Body of pancreas (tissue), 4 donors: ENCODE measurements at places on chromosomes 16 and 17.

- no peak for DNase-seq
Measured at GRCh38 chr17:41617698-41618097, 5.1 kb upstream of the KRT16 start.

DNA sequence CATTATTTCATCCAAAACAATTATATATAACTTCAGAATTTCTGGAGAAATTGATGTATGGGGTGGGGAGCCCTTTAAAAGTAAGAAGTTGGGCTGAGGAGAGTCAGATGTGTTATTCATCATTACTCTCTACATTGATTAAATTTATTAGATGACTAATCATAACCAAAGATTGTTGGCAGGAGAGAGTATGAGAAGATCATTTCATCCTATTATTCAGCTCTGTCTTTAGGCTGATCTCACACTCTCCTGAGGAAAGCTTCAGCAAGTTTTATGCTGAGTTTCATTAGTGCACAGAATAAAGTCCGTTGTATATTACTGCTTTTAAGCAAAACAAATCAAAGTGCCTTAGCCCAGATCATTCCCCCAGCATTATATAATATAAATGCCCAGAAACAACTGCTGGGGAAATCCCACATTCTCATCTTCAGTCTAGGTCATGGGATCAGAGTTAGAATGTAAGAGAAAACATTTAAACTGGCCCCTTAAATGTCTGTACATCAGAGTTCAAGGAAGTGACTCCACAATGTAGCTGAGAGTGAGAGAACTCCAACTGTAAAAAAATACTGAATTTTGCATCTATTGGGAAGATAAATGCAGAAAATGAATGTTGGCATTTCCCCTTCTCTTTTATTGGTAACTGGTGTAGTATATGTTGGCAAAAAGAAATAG, 130.1 kb upstream of the HLF start:
- no peak for DNase-seq

DNA sequence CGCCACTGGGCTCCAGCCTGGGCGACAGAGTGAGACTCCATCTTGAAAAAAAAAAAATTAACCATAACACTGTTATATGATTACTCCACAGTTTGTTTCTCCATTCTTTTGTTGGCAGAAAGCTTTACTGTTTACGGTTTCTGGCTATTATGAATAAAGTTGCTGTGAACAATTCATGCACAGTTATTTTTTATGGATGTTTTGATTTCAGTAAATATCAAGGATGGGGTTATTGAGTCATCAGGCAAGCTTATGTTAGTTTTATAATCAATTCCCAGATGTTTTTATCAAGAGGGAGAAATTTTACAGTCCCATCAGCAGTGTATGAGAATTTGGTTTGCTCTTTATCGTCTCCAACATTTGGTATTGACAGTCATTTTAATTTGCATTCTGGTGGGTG, 67.9 kb downstream of the TAOK1 start:
- DNase-seq: no peak

GRCh38 chr16:76175718-76176117, 101.5 kb upstream of the CNTNAP4 start:
- no peak for DNase-seq

DNA sequence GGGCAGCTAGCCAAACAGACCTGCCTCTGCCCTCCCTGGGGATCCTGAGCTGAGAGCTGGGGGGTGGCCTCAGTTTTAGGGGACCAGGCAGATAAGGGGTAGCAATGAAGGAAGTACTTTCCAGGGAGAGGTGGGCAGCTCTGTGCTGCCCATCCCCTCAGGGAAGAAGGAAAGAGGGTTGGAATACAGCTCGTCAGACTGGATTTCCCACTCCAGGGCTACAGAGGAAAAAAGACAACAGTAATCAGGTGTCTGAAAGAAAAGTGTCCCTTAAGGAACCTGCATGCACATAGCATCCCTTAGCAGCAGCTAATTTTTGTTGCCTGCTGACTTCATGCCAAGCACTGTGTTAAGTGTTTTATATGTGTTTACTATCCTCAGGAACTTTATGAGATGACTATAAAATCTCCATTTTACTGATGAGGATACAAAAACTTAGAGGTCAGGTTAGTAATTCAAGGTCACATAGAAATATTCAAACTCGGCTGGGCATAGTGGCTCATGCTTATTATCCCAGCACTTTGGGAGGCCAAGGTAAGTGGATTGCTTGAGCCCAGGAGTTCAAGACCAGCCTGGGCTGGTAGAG, 3.2 kb upstream of the MRPL58 start:
- no peak for DNase-seq

GRCh38 chr16:69563605-69564580, 1.9 kb upstream of the NFAT5 start:
- DNase-seq: no peak

DNA sequence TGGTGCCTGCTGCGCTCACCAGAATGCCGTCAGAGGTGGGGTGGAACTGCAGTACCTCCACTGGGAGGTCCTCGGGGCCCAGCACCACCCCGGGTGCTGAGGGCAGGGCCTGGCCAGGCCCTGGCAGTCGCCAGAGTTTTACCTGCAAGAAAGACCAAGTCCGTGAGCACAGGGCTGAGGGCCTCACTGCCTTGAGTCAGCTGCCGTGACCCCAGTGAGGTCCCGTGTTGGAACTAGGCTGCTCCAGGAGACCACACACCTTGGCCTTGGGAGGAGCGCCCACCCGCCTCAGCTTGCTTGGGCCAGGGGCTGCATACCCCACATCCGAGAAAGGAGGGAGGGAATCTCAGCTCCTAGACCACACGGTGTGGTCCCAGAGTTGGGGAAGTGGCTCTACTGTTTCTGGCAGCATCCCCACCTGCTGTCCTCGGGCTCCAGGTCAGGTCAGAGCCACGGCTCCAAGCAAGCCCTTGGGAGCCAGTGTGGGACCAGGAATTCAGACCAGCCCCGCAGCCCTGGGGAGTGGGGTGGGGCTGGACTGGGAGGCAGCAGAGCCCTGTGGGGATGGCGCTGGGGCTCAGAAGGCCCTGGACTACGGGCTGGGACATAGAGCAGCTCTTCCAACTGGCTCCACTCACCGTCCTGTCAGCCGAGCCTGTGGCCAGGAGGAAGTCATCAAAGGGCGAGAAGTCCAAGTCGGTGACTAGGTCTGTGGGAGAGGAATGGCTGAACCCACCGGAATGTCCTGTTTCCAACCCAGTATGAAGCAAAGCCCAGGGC, 8.7 kb downstream of the CORO7 start:
- DNase-seq: no peak

- no peak for DNase-seq
Measured at GRCh38 chr17:49518346-49519078, 23.4 kb downstream of the NGFR start.

DNA sequence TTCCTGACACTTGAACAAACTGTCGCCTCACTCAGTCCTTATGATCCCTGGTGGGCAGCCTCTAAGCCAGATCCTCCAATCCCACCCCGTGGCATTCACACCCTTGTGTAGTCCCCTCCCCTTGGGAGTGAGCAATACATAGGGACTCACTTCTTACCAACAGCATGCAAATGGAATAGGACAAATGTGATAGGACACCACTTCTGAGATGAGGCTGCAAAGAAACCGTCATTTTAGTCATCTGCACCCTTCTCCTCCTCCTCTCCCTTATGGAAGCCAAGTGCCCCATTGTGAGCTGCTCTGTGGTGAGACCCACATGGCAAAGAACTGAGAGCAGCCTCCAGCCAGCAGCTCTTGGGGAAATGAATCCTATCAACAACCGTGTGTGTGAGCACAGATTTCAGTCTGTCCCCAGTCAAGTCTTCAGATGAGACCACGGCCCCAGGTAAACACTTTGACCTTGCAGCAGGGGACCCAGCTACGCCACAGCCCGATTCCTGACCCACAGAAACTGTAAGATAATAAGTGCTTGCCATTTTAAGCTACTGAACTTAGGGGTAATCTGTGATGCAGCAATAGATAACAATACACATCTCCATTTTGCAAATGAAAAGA, 46.9 kb downstream of the ZFHX3 start:
- peak; percentile 5 for DNase-seq

- no peak for DNase-seq
Measured at GRCh38 chr16:77213542-77214106, 14.4 kb downstream of the SYCE1L start.

DNA sequence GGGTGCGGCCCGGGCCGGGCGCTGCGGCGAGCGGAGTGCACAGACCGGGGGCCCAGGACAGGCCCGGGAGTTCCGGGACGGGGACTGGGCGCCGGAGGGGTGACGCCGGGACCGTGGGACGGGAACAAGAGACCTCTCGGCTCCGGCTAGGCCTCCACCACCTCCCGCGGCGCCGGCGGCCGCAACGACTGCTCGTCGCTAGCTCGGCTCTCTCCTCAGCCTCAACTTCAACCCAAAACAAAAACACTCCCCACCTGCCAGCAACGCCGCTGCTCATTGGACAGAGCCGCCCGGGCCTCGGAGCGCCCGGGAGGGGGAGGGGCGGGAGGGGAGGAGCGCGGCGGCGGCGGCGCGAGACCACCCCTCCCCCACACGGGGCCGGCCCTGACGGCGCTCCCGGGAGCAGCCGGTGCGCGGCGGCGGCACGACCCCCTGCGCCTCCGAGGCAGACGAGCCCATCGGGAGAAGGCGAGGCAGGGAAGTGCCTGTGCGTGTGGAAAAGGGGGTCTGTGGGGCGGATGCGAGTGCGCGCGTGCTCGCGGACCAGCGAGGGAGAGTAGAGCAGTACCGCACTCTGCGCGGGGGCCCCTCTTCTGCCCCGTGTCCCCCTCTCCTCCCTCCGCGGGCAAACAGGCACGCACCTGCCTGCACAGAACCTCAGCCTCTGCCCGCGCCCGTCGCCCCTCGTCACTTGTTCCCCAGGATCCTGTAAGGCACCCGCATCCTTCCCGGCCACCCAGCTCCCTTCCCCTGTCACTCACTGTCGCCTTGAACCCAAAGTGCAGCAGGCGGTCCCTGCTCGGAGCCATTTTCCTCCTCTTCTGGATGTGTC, at the start of gene FBXL20:
TSS of gene FBXL20 (minus strand) at position 215 of the 832 bp plus-strand sequence. CDS start 224 bp downstream, outside the sequence.
- DNase-seq: peak; percentile 92

DNA sequence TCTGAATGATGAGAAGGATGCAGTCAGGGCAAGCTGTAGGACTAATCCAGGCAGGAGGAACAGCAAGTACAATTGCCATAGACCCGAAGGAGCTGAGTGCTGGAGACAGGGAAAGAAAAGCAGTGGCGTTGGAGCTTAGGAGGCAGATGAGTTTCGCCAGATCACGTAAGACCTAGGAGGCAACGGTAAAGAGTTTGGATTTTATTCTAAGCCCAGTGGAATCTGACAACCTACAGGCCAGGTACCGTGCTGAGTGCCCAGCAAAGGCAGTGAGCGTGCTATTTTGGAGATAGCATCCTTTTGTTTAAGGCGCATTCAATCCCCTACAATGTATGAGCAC, 1.2 kb downstream of the USP43 start:
- no peak for DNase-seq

DNA sequence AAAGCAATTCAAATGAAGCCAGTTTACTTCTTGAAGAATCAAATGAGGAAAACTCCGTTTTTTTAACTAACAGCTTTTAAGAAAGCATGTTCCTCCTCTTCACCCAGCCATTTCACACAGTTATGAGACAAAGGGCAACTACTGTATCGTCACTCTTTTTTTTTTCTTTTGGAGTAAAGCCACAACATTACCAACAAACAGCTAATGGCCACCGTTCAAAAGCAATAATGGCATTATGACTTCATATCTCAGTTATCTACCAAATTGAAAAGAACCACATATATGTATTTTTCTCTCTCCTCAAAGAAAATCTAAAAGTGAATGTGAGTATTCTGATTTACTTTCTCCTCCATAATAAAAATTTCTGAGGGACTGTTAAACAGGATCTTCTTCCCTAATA, 14.5 kb downstream of the GRB2 start:
- DNase-seq: no peak

DNA sequence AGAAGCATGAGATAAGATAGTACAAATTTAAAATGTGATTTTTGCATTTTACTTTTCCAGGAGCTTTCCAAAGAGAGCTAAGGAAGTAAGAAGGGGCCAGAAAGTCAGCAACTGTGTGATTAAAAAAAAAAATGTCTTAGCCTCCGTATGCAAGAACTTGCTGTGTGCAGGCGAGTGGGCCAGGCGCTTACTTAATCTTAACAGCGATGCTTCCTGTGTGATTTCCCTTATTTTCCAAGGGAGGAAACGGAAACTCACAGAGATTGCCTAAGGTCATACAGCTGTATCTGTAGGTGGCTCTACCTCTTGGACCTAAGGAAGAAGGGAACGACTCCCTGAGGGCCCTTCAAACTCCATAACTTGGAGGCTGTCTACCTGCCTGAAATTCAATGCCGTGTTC, 11.1 kb downstream of the HS3ST3B1 start:
- no peak for DNase-seq

DNA sequence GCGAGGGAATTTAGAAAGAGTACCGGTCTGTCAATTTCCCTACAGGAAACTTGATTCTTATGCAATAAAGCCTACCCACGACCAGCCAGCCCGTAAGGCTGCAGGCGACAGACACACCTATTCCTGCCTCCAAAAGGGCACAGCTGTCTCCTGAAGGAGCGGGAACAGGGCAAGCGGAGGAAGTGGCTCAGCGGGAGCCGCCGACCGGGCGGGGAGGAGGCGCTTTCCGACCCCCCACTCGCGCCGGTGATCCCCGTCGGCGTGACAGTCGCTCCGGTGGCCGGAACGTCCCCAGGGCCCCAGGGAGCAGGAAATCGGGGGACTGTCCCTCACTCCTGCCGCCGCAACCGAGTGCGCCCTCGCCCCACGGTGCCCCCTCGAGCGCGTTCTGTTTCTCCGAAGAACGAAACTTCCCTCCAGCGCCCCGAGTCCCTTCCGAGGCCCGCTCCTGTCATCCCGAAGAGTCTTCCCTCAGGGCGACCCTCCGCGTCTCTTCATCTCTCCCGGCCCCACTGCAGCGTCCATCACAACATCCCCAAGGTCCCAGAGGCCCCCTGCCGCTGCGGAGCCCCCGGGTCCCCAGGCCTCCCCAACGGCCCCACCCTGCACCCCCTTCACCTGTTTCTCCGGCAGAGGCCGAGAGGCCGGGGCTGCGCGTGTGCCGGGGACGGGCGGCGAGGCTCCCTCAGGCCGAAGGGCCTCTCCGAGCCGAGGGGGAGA, 421 bp downstream of the STAT3 start:
- DNase-seq: peak; percentile 64

- DNase-seq: no peak
Measured at GRCh38 chr17:61400717-61401388, 1.2 kb downstream of the TBX2 start.

DNA sequence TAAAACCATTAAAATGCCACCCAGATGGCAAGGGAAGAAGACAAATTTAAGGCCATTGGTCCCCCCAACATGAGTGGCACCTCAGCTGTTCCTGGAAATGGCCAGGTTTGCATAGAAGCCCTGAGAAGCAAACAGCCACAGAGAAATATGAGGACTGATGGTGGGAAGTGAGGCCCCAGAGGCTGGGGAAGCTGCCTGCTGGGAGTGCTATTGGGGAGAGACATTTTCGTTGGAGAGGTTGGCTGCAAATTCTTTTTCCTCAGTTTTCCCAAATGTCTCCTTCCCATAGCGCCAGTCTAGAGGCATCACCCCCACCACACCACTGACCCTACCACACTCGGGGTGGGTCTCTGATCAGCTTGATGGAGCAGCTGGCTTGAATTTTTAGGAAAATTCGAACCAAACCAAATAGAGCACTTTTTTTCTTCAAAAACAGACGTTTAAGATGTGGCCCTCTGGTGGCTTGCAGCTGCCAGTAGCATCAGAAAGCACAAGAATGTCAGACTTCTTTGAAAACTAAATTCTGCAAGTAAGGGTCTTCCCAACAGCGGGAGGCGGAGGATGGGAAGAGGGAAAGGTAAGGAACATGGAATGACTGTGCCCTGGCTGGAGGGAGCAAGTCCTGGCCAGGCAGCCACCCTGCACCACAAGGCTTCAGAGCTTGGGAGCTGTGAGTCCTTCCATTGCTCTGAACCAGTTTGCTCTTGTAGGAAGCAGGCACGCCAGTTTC, 13.2 kb upstream of the SLC12A3 start:
- DNase-seq: no peak
